Amygdala (tissue), 56 donors: ENCODE measurements at places on chromosomes 6 and 20.
A peak's percentile ranks its signal among the peaks of the same experiment; 100 is the strongest.

DNA sequence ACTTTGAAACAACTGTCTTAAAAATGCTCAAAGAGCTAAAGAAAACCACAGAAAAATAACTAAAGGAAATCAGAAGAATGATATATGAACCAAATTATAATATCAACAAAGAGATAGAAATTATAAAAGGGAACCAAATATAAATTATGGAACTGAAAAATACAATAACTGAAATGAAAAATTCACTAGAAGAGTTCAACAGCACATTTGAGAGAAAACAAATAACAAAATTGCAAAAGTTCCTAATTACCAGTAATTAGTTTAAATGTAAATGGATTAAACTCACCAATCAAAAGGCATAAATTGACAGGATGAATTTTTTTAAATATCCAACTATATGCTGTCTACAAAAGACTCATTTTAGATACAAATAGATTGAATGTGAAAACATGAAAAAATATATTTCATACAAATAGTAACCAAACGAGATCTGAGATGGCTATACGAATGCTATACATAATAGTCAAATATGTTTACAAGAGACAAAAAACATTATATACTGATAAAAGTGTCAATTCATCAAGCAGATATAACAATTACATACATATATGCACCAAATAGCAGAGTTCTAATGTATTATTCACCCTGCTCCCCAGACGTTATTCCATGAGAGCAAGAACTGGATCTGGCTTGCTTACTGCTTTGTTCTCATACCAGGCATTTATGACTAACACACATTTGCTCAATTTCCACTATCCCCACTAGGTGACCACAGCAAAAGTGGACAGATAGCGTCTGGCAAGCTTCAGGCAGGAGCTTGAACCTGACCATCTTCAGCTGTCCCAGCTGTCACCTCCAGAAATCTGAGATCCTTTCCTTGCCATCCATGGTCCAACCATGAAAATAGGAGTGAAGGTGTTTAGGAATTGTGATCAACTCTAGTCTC is 72.4 kb upstream of the SIRPA start:
- DNase-seq = no peak

DNA sequence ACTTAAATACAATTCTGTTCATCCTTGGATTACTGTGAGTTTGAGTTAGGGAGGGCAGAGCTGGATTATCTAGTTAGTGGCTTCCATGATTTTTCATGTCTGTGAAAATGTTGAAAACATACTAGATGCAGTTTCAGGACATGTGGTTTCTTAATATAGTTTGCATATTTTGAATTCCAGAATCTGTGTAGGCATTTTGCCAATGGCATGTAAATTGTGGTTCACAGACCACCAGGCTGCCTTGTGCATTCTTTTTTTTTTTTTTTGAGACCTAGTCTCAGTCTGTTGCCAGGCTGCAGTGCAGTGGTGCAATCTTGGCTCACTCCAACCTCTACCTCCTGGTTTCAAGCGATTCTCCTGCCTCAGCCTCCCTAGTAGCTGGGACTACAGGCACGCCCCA is 42.8 kb downstream of the CDC5L start:
- no peak for DNase-seq

DNA sequence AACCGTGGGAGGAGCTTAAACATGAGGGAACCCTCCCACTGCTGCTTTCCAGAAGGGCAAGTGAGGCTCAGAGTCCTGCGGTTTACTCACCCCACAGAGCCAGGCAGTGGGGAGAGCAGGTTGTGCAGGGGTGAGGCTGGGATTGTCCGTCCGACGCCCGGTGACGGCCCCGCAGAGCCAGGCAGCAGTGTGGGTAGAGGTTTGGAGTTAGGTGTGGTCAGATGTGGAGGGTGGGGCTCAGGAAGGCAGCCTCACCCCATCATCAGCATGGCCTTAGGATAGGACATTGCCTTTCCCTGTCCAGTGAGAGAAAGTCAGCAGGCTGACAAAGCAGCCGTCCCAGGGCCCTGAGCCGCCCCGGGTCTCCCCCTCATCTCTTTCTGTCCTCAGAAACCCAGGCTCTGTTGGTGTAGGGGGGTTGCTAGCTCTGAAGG is 234.6 kb downstream of the DLL1 start:
- DNase-seq = no peak

GRCh38 chr20:667351-668034 is 8.1 kb downstream of the SCRT2 start:
- no peak for DNase-seq

- no peak for DNase-seq
Observed at GRCh38 chr20:23212011-23212410, 125.9 kb upstream of the CD93 start.

GRCh38 chr20:50790651-50791277 is 4.1 kb upstream of the BCAS4 start:
- peak; percentile 86 for DNase-seq

GRCh38 chr6:36688063-36688738 is 9.4 kb upstream of the RAB44 start:
- DNase-seq = no peak

DNA sequence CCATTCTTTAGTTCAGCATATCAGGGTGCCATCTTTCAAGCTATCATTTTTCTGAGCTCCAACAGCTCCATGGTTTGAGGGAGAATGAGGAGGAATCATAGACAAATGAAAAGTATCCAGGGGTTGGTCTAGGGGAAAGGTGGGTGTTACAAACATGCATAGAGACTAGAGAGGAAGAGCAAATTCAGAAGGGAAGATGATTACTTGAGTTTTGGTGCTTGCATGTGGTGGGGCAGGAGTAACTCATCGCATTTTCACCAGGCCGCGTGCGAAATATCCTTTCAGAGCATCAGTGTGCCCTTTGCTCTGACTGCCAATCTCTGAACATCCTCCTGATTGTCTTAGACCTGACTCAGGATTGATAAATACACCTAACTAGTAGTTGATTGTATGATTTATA is 7.7 kb upstream of the BICRAL start:
- no peak for DNase-seq

DNA sequence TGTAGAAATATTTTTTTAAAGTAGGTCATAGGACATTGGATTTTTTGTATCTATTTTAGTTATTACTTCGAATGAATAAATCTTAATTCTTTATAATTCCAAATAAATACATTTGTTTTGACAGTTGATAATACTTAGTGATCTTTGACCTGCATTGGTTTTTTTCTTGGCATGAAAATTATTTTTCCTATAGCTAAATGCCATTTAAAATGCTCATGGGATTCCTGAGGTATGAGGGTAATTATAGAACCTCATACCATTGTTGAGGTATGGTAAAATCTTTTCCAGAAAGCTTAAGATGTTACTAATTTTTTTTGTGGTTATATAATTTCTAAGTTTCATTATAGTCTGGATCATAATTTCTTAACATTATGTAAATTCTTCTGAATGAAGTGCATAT is 8.3 kb downstream of the PM20D2 start:
- no peak for DNase-seq

DNA sequence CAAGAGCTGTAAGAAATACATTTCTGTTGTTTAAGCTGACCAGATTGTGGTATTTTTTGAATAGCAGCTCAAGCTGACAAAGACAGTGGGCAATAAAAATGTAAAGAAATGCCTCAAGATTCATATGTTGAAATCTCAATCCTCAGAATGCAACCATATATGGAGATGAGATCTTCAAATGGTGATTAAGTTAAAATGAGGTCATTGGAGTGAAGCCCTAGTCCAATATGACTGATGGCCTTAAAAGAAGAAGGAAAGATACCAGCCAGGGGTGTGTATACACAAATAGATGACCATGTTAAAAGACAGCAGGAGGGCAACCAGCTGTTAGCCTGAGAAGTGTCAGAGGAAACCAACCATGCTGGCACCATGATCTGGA is 7.1 kb upstream of the DDO start:
- DNase-seq = no peak

- DNase-seq = no peak
Observed at GRCh38 chr6:118469468-118469867, 78.6 kb upstream of the PLN start.

DNA sequence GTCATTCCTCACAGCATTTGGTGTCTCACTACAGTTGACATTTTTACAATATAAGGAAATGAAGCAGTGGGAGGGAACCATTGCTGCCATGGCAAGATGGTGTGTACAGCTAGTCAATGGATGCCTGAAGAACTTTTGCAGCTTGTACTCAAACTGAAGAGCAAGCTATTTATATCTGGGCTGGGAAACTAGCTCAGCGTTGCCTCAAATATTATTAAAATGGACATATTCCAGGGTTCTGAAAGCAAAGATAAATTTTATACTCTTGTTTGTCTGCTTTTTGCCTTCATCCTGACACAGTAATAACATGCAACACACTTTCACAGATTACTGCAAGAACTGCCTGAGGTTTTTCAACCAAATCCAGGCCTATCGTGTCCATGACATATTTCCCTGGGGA is 156.4 kb upstream of the COL21A1 start:
- DNase-seq = no peak

- DNase-seq = no peak
Observed at GRCh38 chr6:79461205-79461604, 76.0 kb downstream of the LCA5 start.
